Stimulated activated CD8-positive, alpha-beta memory T cell treated with anti-CD3 and anti-CD28 coated beads, Interleukin-4, amount 100 ng/mL, for 4 hours (primary cell): ENCODE measurements at places on chromosomes 5 and 9.

DNA sequence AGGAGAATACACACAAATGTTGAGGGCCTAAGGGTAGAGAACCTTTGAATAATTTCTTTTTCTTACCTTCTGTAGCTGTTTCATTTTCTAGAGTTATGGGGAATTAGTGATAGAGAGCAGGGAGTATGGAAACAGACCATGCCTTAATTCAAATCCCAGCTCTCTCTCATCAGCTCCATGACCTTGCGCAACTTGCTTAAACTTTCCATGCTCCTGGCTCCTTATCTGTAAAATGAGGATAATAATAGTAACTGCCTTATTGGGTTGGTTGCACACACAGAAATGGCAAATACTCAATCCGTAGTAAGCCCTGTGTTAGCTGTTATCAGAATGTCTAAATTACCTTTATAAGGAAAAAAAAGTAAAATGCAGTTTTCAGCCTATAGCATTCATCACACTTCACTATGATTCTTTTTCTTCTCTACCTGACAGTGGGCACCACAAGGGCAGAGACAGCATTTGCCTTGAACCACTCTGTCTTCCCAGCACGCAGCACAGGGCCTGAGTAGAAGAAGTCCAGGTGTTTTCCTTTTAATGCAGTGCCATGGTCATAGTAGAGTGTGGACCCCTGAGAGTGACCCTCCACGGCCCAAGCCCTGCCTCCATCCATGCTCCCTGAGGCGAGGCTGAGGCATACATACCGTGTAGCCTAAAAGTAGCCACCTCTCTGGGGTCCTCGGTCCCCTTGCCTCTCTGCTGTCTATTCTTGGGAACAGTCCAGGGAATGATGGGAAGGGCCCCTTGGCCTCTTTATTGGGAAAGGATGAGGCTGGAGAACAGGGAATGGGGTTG, 17.4 kb downstream of the C5orf15 start:
- DNase-seq: no peak

DNA sequence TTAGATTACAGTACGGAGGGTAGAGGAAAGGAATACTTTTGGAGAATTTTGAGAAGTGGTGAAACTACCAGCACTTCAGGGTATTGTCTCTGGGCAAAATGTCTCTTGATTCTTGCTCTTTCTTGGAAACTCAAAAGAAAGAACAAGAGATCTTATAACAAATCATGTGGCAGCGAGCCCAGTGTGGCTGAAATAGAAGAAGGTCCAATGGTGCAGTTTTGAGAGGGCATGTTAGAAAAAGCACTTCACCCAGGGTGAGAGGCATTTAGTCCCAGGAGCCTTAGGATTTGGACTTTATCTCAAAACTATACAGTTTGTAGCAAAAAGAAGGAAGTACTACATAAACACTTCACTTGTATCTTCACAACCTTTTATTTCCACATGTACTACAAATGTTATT, 39.4 kb downstream of the NNT start:
- DNase-seq: no peak

DNA sequence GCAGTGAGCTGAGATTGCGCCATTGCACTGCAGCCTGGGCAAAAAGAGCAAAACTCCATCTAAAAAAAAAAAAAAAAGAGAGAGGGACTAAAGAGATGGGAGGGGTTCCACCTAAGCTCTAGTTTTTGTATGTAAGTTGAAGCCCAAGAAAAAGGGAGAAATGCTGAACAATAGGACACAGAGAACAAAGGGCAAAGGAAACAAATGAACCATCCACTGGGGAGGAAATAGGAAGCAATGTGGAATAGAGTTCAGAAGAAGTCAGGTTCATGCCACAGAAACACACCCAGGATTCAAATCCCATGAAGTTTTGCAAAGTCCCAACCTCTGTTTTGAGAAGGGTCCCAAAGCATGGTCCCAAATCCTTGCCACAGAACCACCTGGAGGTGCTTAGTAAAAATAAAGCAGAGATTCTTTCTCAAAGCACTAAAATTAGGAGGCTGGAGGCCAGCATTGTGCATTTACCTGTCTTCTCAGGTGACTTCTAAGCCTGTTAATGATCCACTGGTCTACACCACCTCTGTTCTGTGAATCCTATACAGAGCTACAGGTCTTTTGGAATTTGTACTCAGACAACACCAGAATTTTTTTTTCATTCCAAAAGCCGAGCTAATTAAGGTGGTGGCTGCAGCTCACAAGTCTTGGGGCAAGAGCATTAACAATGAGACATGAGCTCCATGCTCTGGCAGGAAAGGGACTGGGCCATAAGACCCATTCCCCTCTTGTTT, 177.6 kb downstream of the DOCK8 start:
- no peak for DNase-seq

DNA sequence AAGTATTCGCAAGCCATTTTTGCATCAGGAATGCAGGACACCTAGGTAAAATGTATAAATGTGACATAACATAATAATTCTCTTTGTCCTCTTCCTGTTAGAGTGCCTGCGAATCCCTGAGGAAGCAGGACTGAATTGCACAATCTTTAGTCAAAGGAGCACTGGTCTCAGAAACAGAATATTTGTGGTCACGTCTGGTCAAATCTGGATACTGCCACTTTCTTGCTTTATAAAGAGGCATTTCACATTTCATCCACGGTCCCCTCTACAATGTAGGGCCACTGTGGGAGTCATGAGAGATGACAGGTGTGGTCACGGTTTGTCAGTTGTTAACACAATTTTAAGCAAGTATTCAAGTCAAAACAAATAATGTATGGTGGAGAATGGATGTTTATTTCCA, 564.0 kb downstream of the IRX1 start:
- DNase-seq: no peak
